Dorsolateral prefrontal cortex (tissue), 122 donors: ENCODE measurements at places on chromosomes 12 and 14.

- no peak for DNase-seq
These were observed 351.3 kb downstream of the ZFP36L1 start for GRCh38 chr14:68441542-68441941.

GRCh38 chr14:99101855-99102461 is 170.0 kb downstream of the BCL11B start:
- no peak for DNase-seq

GRCh38 chr12:16607906-16608775 is 2.2 kb upstream of the LMO3 start:
- DNase-seq = no peak

- no peak for DNase-seq
These were observed 77.7 kb upstream of the KCNJ8 start for GRCh38 chr12:21852251-21852650.

DNA sequence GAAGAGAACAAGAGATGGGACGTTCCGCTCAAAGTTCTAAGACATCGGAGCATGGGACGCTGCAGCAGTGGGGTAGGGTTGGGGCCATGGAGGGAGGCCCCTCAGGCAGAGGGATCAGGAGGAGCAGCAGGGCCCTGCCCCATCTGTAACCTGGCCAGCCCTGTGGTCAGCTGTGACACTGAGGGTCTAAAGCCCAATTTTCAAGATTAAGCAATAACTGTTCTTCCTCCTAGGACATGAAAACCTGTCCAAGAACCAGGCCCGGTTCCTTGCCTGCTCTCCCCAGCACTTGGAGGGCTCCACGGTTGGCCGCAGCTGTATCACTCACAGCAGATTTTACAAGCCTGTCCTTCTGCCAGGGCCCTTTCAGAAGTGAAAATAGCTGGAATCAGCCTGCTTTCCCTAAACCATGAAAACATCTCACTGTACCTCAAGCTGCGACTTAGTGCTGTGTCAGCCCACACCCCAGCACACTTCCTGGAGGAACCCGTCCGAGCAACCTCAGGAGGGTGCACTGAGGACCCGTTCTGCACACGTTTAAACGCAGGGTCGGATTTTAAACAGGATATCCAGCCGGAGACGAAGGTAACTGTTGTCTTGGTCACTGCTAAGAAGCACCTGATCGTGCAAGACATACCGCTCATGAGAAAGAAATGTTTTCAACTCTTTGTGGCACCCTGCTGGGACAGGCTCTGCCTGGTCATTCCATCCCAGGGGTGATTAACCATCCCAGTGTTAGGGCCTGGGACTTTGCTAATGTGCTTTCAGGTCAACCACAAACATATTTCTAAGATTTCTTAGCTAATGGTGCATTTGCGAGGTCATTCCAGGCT is 201.9 kb upstream of the DIO3 start:
- no peak for DNase-seq

DNA sequence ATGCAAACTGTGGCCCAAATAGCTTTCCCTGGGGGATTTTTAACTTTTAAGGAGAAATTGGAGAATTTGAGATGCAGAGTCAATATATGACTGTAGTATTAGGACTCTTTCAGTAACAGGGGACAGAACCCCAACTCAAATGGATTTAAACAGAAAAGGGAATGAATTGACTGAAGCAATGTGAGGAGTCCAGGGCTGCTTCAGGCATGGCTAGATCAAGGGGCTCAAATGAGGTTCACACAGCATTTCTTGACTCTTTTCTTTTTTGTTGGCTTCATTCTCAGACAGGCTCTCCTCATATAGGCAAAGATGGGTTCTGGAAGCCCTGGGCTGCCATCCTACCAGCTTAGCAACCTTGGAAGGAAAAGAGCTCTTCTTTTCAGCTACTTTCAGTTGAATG is 13.6 kb downstream of the HNF1A start:
- no peak for DNase-seq

DNA sequence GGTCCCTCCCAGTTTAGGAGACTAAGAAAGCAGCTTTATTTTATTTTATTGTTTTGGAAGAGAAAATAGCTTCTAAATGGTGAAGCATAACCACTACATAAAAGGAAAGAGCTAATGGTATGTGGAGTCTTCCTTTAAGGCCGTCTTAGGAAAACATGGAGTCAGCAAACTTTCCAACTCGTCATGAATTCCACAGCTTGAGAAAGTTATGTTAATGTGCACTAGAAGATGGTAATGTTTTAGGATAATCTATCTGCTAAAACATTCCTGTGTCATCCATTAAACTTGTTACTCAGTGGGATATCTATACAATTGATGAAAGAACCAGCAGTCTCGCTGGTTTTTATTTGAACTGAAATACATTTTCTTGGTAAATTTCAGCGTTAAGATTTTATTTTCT is 448.4 kb upstream of the SEL1L start:
- DNase-seq = no peak

GRCh38 chr12:89663577-89664357 is 44.9 kb downstream of the ATP2B1 start:
- DNase-seq = no peak

- DNase-seq = no peak
These were observed 26.3 kb downstream of the ZFP36L1 start for GRCh38 chr14:68766299-68767247.

GRCh38 chr12:51910691-51911090 is 3.4 kb downstream of the ACVRL1 start:
- DNase-seq = no peak

DNA sequence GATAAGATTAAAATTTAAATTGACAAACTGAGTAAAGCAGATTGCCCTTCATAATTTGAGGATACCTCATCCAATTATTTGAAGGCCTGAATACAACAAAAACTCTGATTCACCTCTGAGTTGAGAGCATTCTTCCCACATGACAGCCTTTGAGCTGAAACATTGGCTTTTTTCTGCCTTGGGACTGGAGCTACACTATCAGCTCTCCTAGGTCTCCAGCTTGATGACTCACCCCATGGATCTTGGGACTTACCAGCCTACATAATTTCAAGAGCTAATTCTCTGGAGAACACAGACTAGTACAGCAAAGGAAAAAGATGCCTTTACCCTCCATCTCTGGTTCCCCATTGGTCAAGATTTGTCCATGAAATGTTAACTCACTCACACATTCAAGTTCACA is 555.1 kb downstream of the FOXG1 start:
- no peak for DNase-seq

- no peak for DNase-seq
These were observed 14.2 kb downstream of the GZMH start for GRCh38 chr14:24595073-24595808.

- no peak for DNase-seq
These were observed 63.8 kb upstream of the LMO3 start for GRCh38 chr12:16669756-16670155.

DNA sequence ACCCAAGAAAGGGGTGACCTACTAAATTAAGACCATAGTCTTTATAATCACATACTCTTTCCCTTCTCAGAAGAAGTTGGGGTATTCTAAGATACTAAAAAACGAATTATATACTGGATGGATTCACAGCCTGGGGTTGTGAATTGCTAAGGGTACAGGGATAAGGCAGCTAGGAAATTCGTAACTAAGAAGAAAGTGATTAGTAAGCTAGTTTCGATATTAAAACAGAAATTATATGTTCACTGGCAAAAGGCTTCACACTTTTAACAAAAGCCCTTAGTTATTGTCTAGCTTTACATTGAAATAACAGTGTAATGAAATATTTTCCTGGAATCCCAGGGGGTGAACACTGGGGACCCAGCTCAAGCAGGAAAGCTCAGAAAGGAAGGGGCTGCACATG is 35.5 kb upstream of the DYRK2 start:
- no peak for DNase-seq

DNA sequence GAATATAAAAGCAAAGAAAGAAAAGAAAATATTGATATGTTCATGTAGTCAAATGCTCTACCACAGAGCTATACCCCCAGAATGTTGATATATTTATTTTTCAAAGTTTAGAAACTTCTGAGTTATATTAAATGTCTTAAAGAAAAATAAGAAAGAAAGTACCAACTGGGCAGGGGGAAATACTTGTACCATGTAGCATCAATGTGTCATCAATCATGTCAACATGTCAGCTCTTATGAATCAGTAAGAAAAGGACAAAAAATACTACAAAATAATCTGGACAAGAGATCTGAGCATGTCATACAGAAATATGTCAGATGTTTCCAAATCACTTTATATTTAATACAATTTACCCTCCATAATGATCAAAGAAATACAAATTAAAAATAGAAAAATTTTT is 595.1 kb upstream of the ATP2B1 start:
- no peak for DNase-seq

- peak; percentile 67 for DNase-seq
These were observed 48.0 kb downstream of the NTN4 start for GRCh38 chr12:95742586-95742985.

- peak; percentile 41 for DNase-seq
These were observed 29.4 kb upstream of the ETFBKMT start for GRCh38 chr12:31629756-31630732.

- DNase-seq = no peak
These were observed 17.5 kb downstream of the DYRK4 start for GRCh38 chr12:4579305-4580102.

- DNase-seq = no peak
These were observed 26.9 kb downstream of the NRXN3 start for GRCh38 chr14:78197051-78197450.

DNA sequence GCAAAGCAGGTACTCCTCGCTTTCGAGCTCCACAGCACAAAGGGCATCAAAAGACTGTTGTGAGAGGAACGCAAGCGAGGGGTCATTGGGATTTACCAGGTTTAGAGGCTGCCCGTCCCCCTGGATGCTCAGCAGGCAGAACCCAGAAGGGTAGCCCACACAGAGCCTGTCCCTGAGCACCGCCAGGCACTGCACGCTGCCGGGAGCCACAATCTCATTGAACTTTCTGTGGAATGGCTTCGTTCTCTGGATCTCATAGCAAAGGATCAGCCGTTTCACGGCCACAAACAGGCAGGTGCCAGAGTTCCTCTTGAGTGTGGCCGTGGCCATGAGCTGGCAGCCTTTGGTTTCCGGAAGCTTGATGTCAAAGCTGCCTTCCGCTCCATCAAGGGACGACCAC is 21.5 kb downstream of the AMN start:
- no peak for DNase-seq

DNA sequence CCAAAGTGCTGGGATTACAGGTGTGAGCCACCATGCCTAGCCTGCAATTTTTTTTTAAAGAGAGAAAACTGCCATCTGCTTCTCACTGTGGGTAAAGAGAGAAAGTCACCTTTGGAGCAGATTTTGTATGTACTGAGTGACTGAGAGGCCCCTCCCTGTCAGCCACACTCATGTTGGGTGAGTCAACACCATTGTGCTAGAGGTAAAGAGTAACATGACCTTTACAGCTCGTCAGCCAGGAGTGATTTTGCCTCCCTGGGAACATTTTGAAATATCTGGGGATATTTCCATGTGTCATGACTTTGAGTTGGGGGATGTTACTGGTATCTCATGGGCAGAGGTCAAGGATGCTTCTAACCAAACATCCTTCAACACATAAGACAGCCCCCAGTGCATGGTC is 115.2 kb downstream of the KSR2 start:
- DNase-seq = no peak

DNA sequence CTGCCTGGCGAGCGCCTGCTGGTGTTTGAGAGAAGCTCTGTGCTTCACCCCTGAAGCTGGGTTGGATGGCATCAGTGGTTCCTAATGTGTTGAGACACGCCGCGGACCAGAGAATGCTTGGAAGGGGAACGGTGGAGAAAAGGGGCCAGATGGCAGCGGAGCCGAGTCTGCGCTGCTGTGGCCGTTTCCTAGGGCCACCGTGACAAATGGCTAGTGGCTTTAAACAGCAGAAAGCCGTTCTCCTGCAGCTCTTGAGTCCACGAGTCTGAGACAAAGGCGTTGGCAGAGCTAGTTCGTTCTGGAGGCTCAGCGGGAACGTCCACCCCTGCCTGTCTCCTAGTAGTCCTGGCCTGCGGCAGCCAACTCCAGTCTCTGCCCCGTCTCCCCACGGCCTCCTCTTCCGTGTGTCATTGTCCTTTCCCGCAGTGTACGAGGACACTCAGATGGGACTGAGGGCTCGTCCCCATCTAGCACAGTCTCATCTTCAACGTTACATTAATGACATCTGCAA is 103.6 kb downstream of the ADGRD1 start:
- peak; percentile 37 for DNase-seq

- no peak for DNase-seq
These were observed 151.2 kb upstream of the KRR1 start for GRCh38 chr12:75662511-75663159.
